Hindlimb muscle (tissue), 1 donor: ENCODE measurements at places on chromosomes 6 and 20. TPM values are rescaled to one million over a fixed set of nuclear protein-coding genes. Genes with fewer than 3 reads are reported as not detected.
A peak's percentile ranks its signal among the peaks of the same experiment; 100 is the strongest.

- no peak for DNase-seq
Measured at GRCh38 chr6:155197932-155198331, 65.9 kb upstream of the CLDN20 start.

- no peak for DNase-seq
Measured at GRCh38 chr6:1614448-1615150, 4.9 kb downstream of the FOXC1 start.

DNA sequence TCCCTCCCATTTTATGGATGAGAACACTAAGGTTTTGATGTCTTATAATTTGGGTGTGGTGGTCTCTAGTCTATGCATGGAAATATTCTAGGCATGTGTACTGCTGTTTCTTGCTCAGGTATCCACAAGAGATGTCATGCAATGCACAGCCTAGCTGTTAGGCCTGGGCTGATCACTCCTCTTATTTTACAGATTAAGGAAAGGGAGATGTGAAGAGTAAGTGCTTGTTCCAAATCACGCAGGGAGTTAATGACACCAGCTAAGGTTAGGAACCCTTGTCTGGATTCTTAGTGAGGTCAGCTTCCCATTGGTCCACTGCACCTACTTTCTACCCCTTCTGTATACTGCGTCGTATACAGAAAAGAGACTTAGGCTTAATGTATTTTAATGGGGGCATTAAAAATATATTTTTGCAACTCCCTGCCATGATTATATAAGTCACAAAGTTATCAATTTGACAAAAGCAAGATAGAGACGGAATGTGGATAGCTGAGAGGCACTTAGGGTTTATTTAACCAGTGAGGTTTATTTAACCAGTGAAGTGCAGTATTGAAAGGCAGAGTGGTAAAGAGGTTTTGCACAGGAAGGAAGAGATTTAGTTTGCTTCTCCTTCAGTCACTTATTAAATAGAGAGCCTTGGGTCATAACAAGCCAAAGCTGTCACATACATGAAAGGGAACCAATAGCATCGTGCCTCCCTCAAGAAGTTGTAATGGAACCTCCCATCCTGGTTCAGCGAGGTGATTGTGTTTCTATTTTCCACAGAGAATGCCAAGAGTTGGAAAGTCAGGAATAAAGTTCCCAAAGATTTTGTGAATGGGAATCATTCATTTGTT, 95.0 kb upstream of the FAM184A start:
- peak; percentile 83 for DNase-seq

- peak; percentile 29 for DNase-seq
Measured at GRCh38 chr20:23995905-23996666, 7.5 kb upstream of the GGTLC1 start.

GRCh38 chr6:80489911-80490635, 383.6 kb downstream of the BCKDHB start:
- DNase-seq = no peak

DNA sequence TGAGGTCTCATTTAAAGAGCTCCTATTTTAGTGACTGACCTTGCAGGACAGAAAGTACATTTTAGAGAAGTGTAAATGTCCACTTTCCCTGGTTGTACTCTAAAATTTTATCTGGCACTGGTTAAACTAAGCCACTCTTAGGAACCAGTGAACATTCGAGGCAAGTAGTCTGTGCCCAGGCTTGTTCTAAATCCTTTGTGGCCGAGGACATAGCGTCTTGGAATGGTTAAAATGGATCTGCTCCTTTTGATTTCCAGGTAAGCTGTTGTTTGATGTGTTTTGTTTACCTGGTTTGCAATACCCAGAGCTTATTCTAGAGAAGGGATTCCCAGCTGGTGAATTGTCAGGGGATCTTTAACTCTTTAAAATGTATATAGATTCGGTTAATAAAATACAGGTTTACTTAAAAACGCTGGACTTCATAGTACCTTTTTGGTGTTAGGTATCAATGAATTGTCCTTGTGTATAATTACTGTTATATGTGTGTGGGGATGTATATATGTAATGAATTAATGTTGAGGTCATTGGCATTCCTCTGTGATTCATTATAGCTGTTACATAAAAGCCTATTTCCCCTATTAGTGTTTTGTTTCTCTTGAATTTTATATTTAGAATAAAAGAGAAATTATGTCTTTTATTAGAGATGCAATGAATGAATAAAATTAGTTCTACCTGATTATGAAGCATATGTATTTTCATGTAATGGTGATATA, 15.8 kb downstream of the SNX9 start:
- no peak for DNase-seq

The BACH2 gene
- 6.0 TPM for polyA plus RNA-seq

The PNLDC1 gene
- polyA plus RNA-seq = 0.39 TPM

DNA sequence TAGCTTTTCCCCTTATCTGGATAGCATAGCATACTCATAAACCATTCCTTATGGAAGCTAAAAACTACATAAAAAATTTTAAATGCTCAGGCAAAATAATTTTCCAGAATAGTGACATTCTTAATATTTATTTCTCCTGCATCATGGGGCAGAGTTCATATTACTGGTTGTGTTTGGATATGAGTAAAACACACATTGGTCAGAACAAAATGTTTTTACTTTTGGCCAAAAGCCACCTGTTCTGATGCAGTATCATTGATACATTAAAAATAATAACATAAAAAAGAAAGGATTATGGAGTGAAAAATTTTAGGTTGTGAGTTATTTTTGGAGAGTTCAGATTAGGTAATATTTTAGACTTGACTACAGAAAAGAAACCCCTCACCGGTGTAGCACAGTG, 33.6 kb downstream of the TRAM2 start:
- DNase-seq = no peak

DNA sequence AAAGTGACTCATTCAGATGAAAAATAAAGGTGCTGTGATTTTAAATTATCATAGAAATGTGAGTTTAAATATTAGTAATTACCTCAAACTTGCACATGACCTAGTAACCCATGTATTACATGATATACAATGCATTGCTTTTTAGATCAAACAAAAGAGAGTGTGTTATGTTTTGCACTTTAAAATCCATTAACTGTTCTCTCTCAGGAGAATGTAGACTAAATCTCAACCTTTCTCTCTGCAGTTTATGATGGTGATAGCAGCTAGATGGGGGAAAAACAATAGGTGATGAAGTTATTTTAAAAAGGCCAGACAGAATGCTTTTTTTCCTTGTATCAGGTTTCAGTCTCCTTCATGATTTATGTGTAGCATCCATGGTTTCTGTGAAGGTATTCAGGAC, 404.4 kb upstream of the RNF217 start:
- no peak for DNase-seq

DNA sequence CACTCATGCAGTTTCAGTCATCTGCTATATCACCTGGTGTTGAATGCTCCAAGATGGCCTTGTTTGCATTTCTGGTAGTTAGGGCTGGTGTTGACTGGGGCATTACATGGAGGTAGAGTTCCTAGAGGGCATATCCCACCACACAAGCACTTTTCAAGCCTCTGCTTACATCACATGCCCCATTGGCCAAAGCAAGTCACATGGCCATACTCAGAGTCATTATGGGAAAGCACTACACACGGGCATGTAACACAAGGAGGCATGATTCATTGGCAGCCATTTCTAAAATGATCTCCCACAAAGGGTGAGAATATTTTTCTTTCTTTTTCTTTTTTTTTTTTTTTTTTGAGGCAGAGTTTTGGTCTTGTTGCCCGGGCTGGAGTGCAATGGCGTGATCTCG, 73.2 kb downstream of the TRMT6 start:
- DNase-seq = no peak

GRCh38 chr6:134295953-134296553, 21.9 kb downstream of the SGK1 start:
- peak; percentile 59 for DNase-seq

- no peak for DNase-seq
Measured at GRCh38 chr6:131122516-131122915, 12.8 kb upstream of the AKAP7 start.

- DNase-seq = no peak
Measured at GRCh38 chr6:7035837-7036249, 71.9 kb upstream of the RREB1 start.

DNA sequence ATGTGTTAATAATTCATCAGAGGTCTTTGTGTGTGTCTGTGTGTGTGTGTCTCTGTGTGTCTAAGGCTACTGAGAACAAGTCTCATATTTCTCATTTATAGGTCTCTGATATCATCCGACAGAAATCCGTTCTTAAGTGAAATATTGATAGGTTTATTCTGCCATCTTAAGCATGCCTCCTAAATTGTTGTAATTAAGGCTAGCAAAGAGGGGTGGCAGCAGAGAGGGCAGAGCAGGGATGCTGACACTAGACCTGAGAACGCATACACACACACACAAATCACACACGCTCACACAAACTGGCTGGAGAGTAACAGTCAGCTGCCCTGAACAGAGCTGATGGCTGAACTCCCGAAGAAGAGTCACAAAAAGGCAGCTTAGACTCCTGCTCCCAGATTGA, 84.9 kb upstream of the LRFN2 start:
- no peak for DNase-seq

DNA sequence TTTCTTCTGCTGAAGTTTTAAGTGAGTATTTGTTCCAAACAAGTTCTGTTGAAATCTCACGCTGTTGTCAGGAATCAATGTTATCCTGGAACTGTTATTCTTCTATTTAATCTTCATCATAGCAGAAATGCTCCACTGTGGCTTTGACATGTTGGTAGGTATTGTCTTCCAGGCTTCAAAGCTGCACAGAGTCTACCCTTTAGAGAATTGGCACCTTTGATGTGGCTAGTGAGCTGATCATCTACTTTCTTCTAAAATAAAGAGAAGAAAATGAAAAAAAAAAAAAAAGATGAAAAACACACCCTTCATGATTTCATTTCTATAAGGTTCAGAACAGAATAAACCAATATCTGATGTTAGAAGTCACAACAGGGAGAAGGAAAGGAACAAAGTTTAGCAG, 5.8 kb upstream of the ZSCAN23 start:
- DNase-seq = no peak

The AURKA gene
- polyA plus RNA-seq = 6.9 TPM

DNA sequence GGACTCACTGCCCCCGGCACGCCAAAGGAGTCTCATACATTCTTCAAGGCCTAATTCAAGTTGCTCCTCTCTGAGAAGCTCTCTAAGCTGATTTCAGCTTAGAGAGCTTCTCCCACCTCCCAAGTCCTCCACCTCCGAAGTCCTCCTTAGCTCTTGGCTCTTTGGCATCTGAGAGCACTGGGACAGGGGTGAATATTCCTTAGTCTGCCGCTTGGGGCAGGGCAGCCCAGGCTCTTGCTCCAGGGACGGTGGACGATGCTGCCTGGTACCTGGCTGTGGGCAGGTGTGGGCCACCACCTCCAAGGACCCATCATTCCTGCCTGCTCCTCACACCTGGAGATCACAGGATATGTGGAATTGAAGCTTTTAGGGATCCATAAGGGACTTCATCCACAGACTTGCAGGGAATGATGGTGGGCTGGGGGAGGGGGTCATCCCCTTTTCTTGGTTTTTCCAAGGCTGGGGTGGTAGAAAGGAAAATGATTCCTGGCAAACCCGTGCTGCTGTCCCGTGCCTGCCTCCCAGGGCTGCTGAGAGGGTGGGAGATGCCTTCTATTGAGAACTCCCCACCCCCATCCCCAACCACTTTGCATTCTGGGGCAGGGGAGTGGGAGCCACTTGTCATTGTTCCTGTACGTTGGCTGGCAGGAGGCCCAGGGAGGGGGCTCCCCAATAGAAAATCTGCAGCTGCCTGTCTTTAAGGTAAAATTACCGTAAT, 57.4 kb downstream of the ARHGAP40 start:
- no peak for DNase-seq

DNA sequence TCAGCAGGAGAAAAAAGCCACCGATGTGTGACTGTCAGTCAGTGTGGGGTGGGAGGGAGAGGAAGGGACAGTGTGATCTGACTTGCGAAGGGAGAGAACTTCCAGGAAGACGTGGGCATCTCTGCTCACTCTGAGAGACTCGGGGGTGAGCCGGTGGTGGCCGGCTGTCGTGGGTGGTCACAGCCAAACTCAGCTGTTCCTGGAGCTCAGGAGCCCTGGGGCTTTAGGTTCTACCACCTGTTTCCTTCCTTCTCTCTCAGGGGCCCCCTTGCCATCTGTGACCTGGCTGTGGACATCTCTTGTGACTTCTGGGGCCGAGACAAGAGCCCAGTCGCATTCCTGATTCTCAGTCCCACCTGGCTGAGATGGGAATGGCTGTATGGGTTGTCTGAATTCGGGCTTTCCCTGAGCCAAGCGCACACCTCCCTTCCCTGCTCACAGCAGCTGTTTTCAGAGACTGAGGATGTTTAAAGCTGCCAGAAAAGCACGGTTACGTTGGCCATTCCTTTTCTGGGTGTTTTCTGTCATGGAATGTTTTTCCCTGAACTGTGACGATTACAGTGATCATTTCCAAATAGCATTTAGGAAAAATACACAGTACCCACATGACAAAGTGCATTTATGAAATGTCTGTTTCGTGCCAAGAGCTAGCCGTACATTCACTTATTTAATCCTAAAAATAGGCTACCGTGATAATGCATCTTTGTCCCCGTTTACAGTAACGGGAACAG, 36.5 kb downstream of the SYNJ2 start:
- peak; percentile 63 for DNase-seq

The GHRH gene
- polyA plus RNA-seq = not detected

DNA sequence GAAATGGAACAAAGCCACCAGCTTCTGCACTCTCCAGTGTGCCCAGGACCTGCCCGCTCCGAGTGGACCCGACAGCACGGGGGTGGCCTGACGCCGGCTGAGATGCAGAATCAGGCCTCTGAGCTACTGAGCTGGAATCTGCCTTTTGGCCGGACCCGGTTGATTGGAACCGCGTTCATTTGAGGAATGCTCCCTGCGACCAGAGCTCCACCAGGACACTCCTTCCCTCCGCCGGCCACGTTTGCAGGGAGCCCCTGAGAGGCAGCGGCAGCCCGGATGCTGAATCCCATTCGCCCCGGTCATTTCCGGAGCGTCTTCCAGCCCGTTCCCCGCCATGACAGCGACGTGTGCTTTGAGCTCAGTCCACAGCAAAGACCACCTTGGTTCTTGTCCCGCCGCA, 392.7 kb downstream of the THBS2 start:
- DNase-seq = no peak

GRCh38 chr6:130050230-130050629, 31.8 kb downstream of the L3MBTL3 start:
- no peak for DNase-seq

DNA sequence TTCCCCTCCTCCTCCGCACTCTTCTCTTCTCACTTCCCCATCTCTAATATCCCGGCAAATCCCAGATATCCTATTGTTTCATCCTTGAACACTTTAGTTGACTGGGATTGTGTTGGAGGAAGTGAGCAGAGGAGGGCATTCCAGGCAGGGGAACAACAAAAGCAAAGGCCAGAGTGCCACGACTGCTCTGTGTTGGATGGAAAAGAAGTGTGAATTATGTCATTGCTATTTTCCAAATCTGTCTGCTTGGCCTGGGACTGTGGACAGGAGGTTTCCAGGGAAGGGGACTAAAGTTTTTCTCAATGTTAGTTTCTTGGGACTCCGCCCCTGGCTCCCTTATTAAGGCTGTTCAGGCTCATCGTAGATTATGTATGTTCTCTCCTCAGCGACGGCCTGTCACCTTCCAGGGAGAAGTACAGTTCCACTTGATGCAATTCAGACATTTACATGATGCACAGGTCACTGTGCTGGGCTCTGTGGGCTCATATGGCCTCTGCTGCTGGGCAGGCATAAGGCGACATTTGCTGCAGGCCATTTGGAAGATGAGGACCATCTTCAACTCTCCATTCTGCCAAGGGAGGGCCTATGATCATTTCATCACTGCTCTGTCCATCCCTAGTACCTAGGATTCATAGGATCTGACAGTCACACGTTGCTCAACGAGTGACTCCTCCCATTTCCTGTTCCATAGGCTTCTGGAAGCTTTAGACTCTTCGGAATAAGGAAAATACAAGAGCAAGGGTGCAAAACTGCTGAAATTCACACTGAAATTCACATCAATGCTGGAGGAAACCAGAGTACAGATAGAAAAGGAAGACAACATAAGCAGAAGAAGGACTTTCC, 99.1 kb upstream of the KCNK16 start:
- DNase-seq = no peak
